ENCODE measurements at places on chromosomes 12 and 14.

DNA sequence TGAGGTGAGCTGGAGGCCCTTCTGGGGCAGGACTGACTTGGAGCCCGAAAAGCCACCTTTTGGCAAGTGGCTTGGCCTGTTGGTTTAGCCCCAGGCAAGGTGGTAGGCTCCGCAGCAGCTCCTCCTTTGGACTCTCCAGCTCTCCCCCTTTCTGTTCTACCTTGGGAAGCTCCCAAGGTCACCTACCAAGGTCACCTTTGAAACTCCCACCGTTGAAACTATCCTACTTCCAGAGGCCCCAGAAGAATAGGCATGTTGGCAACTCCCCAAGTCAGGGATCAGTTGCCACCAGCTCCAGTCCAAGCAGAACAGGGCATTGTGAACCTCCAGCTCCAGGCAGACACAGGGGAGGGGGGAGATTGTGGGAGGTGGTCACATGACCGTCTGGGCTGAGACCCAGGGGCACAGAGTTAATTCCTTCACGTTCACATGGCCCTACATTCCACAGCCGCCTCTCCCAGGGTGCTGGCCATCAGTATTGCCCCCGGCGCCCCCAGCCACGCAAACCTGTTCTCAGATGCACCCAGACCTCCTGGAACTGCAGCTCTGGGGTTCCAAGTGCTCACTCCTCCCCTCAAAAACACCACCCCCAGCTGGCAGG lies 14.4 kb downstream of the IRF2BPL start:
- no peak for DNase-seq

GRCh38 chr14:40221428-40221827 lies 789.2 kb upstream of the FBXO33 start:
- DNase-seq, result no peak

GRCh38 chr14:102512793-102513300 lies 3.3 kb upstream of the ANKRD9 start:
- DNase-seq, result no peak

GRCh38 chr12:630656-631632 lies 32.3 kb downstream of the NINJ2 start:
- DNase-seq, result peak; percentile 66

DNA sequence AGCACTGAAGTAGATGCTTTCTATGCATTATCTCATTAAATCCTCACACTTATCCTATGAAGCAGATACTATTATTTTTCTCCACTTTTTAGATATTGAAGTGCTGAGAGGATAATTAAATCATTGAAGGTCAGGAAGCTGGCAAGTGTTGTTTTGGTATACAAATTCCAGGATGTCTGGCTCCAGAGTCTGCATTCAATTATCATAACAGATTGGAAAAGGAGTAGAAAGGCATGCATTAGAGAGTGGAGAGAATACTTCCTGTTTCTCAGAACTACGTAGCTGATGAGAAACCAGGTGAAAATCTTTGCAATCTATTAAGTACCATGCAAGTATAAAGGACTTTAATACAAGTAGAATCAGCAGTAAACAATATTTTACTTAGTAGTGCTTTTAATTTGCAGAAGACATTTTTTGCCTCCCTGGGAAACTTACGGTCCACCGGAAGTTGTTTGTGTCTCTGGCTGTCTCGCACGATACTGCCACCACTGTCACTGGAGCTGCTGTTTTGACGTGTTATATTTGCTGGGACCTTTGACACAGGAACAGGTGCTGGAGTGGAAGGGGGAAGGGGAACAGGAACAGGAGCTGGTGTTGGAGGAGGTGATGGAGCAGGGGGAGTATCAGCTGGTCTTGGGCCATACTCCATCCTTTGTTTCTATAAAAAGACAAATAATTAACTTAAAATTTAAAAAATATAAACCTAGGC lies 158.0 kb downstream of the EPS8 start:
- DNase-seq, result no peak

- DNase-seq, result no peak
These were observed 83.1 kb downstream of the AACS start for GRCh38 chr12:125148316-125148715.

DNA sequence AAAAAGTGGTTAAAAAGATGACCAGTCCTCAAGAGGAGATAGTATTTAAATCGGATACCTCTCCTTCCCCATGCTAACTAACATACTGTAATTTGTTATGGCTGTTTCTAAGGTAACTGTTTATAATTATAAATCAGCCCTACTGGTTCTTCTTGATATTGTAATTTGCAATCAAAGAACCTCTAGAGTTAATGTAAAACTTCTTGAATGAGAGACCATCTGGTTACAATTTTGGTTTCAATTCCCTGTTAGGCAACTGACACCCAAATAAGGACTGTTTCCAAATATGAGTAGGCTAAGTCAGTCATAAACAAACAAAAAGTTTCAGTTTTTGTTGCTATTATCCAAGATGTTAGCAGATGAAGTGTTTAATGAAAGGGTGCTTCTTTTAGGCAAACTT lies 120.2 kb upstream of the DNM1L start:
- DNase-seq, result no peak

DNA sequence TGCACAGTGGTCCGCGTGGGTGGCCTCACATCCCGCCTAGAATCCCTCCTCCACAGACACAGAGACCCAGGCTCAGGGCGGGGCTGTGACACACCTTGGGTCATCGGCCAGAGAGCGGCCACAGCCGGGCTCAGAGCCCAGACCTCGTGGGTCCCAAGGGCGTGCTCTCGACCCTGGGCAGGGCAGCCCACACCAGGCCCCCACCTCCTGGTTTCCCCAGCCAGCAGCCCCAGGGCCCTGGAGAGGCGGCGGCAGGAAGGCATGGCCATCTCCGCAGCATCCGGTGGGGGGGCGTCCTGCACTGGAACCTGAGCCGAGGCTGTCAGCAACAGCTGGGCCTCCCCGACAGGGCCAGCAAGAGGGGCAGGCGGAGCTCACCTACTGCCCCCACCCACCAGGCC lies 15.2 kb downstream of the JAG2 start:
- no peak for DNase-seq

- DNase-seq, result no peak
These were observed 90.8 kb upstream of the TMTC2 start for GRCh38 chr12:82595941-82596340.

- DNase-seq, result no peak
These were observed 525.3 kb upstream of the TBX3 start for GRCh38 chr12:115209230-115209629.

DNA sequence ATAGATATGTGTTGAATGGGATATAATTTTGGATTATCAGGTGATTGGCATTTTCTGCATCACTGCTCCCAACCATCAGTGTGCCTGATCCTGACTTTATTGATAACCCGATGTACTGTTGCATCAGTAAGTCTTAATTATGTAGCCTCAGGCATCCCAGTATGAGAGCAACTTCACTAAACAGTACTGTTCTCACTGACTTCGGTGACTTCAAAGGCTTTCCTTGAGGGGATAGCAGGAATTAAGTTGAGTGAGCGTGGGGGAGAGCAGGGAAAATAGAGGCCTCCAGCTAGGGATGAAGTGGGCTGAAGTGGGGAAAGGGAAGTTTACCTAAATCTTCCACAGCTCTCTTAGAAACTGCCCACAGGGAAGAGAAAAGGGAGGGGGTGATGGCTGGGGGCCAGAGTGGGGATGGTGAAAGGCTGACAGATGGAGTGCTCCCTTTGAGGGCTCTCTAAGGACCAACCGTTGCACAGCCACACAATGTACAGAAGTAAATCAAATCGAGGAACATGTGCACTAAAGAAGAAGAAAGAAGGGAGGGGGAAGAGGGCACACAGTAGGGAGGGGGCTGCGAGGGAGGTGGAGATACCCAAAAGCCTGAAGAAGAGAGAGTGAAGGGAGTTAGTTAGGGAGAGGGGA lies 10.7 kb upstream of the NEUROD4 start:
- no peak for DNase-seq

DNA sequence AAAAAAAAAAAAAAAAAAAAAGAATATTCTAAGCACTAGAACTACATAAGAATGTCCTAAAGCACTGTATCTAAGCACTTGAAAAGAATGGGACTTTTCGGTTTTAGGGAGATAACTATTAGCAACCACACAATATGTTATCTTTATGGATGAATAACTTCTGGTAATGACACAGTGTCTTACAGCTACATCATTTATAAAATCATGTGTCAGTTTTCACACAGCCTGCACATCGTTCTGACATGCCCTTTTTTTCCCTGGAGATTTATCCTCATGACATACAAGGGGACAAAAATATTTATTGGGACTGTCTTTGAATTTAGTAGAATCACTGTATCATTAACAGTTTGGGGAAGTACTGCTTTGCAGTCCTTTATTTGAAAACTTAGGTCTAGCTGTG lies 17.3 kb downstream of the TMEM19 start:
- no peak for DNase-seq

DNA sequence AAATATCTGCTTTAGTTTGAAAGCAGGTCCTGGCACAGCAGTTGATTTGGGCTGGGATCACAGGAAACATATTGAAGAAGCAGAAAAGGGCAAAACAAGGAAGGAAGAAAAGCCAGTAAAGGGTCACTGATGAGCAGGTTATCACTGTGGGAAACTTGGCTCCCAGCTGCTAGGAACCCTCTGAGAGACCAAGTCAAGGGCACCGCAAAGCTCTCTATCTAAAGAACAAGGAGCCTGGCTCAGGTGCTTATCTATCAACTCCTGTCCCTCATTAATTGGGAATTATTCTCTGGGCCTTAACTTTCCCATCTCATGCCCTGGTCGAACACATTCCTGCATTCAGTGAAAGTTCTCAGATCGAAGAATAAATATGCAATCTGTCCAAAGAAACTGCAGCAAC lies 450.9 kb upstream of the RPL10L start:
- no peak for DNase-seq

DNA sequence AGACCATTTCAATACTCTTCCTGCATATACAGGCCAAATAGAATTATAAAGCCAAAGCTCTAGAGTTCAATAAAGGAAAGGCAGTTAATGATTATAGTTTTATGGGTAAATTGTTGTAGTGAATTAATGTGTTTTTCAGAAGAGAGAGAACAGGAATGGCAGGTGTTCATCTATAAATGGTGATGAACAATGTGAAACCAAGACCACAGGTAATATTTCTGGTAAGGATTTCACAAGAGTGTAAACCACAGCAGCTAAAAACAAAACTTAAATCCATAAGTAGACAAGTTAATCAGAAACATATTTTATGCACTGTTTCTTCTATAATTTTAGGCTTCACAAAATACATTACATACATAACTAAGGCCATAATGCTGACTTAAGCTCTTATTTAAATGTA lies 204.4 kb downstream of the SYT1 start:
- DNase-seq, result no peak

DNA sequence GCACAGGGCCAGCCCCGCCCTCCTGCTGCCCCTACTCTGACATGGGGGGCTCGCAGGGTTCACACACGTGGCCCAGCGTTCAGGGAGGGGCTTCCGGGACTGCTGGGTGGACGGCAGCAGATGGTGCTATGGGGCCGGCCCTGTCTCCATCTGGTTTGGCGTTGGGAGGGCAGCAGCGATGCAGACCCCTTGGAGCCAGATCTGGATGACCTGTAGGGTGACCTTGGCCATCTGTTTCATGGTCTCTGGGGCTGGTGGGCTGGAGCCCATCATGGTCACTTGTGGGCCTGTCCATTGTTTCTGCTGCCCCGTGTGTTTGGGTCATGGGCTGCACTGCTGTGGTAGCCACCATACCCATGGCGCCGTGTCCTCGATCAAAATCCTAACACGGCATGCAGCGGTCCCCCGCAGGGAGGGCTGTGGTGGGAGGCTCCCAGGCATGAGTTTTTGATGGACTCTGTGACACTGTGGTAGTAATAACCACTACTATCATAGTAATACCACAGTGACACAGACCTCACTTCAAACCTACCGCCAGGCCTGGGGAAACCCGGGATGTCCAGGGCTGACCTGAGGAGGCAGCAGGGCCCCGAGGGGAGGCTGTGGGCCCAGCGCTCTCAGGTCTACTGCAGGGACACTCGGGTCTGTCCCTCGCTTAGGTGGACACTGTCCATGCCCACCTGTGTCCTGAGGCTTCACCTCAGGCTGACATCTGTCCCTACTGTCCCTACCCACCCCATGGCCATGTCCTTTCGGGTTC lies 359.4 kb downstream of the TMEM121 start:
- no peak for DNase-seq

DNA sequence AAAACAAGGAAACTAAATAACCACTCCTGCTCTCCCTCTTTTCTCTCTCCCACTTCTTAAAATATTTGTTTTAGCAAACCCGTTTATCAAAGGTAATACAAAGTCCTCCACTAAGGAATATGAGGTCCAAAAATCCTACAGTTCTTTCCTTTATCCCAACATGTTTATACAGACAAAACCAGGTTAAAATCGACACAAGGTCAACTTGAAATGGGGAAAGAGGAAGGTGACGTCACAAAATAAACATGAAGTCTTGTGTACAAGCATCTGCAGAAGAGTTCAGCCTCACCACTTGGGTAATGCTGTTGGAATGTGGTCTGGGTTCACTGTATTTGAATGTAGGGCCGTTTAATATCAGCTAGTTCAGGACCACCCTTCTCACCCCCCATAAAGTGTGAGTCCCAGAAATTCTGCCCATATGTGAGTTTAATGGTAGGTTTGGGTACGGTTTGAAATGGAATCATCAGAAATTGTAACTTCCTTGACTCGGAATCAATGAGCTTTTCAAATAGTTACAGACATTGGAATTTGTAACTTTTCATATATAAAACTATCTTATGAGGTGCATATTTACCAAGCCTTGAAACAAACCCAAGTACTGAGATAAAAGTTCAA lies 120.0 kb upstream of the SLC38A2 start:
- DNase-seq, result no peak

- DNase-seq, result no peak
These were observed 345.8 kb downstream of the TMEM132D start for GRCh38 chr12:129558036-129558435.

DNA sequence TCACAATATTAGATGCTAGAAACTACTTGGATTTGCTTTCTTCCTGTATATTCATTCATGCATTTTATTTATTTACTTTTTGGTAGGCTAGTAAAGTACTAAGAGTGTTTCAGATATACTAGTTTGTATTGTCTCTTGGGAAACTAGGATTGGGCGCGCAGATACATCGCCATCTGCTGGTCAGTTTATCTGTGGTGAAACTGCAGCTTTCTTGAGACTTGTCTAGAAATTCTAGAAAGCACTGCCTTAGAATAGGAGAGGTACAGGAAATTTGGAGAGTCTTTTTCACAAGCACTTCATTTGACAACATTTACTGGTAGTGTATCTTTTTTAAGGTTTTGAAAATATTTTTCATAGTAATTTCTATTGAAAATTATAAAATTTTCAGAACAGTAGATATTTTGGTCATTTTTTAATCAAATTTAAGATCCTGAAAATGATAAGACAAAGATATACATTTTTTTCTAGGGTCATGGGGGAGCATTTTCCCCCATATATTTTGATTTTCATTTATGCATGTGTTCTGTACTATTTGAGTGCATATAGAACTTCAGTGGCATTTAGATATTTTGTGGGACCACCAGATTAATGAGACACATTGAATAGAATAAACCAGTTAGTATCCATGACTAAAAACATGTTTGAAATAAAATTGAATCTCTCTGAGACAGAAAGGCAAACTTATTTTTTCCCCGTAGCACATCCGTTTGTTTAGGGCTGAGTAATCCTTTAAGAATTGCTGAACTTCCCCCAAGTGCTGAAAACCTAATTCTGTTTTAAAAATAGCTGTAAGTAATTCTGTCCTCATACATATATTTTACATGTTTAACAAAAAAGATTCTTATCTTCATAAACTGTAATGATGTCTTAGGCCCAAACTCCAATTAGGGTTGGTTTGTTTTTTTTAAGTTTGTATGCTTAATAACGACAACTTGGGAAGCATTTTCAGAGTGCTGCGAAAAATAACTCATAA lies 44.5 kb downstream of the SLC38A6 start:
- DNase-seq, result peak; percentile 60

Measured in stimulated activated CD4-positive, alpha-beta T cell treated with anti-CD3 and anti-CD28 coated beads, Interleukin-12 subunit alpha, Interleukin-12 subunit beta, amount 100 ng/mL, for 48 hours (primary cell).